Fibroblast of skin of scalp (primary cell): ENCODE measurements at places on chromosomes 12 and 14.

GRCh38 chr12:2853626-2854025, 3.2 kb downstream of the TEX52 start:
- DNase-seq, result peak; percentile 85

DNA sequence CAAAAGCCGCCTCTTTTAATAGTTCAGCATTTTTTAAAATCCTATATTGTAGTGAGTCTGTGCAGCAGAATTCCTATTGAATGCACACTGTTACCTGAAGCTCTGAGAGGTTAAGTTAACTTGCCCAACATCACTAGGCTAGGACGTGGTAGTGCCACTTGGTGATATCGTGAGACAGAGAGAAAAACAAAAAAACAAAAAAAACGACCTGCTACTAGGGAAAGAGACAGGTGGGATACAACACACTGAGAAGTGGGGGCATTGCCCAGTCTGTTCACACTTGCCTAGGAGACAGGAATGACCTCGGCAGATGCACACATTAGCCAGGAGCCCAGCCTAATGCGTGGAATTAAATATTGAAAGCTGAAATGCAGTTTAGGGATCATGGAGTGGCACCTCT, 129.7 kb upstream of the CCND2 start:
- DNase-seq, result no peak

DNA sequence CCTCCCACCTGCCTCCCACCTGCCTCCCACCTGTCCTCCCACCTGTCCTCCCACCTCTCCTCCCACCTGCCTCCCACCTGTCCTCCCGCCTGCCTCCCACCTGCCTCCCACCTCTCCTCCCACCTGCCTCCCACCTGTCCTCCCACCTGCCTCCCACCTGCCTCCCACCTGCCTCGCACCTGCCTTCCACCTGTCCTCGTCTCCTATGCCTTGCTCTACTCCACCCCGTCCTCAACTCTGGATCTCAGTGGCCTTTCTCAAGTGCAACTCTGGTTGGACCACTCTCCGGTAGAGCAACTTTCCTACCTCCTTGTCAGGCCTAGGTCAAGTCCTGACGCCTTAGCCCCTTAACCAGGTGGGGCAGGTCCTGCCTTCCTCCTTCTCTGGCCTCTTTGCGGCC, 29.3 kb upstream of the PEX5 start:
- no peak for DNase-seq

- DNase-seq, result peak; percentile 12
Measured at GRCh38 chr12:48454667-48455066, 17.7 kb upstream of the ANP32D start.

- DNase-seq, result no peak
Measured at GRCh38 chr14:81946375-81946774, 412.7 kb upstream of the SEL1L start.

DNA sequence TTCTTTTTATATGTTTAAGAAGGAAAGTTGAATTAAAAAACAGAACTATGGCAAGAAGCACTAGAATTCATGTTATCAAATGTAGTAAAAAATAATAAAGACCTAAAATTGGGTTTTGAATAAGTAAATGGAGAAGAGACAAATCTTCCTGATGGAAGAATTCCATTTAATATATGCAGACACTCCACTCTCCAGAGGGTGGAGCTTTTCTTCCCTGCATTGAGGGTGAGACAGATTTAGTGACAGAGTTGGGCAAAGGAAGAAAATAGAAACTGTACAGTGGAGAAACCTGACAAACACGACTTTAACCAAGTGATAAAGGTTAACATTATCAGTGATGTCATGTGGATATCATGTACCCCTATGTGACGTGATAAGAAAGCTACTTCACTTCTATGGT, 217.6 kb downstream of the PRKD1 start:
- DNase-seq, result peak; percentile 21

- peak; percentile 81 for DNase-seq
Measured at GRCh38 chr14:33754261-33754660, 196.6 kb downstream of the EGLN3 start.

DNA sequence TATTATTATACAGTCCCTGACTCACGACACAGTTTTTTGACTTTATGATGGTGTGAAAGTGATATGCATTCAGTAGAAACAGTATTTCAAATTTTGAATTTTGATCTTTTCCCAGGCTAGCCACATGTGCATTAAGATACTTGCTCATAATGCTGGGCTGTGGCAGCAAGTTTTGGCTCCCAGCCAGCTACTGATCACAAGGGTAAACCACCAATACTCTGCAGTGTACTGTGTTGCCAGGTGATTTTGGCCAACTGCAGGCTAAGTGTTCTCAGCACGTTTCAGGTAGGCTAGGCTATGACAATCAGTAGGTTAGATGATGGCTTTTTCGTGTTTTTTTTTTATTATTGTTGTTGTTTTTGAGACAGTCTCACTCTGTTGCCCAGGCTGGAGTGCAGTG, 69.4 kb upstream of the ACTN1 start:
- no peak for DNase-seq

- peak; percentile 59 for DNase-seq
Measured at GRCh38 chr12:89529738-89530137, 3.9 kb upstream of the POC1B start.

- DNase-seq, result no peak
Measured at GRCh38 chr12:110844131-110844530, 2.7 kb upstream of the CCDC63 start.

DNA sequence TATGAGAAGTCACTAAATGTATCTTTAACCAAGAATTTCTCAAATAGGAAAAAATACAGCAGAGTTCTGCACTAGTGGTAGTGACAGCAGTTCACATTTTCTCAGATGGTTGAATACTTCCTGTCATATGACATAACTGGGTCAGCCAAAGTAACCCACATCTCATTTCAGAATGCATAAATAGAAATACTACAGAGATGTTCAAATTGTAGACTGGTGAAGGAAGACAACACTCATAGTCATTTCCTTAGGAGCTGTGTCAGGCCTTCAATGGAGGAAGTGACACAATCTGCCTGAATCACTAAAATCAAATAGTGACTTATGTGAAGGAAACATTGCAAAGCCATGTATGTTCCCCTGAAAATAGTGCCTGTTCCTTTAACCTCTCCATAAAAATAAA, 32.4 kb downstream of the FERMT2 start:
- peak; percentile 59 for DNase-seq

DNA sequence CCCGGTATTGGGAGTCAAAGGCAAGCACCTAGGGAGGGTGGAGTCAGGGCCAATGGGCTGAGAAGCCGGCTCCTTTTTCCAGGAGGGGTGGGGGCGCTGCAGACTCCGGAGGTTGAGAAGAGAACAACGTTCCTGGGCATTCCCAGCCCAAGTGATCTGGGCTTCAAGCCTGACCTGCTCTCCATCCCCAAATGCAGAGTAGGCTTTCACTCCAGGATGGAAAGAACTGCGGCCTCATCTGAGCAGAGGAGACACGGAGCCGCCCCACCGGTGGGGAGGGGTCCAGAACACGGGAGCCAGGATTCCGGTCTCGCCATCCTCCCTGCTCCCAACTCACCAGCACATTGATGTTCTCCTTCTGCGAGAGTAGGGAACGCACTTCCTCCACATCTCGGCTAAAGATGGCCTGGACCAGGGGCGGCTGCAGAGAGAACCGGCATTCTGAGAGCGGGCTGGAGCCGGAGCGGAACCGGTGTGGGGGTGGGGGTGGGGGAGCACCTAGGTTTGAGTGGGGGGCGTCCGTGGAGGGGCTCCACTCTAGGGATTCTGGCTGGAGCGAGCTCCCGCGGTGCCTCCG, 605 bp downstream of the ANKRD52 start:
- DNase-seq, result peak; percentile 31

- DNase-seq, result no peak
Measured at GRCh38 chr14:94056579-94057308, 24.3 kb downstream of the DDX24 start.

DNA sequence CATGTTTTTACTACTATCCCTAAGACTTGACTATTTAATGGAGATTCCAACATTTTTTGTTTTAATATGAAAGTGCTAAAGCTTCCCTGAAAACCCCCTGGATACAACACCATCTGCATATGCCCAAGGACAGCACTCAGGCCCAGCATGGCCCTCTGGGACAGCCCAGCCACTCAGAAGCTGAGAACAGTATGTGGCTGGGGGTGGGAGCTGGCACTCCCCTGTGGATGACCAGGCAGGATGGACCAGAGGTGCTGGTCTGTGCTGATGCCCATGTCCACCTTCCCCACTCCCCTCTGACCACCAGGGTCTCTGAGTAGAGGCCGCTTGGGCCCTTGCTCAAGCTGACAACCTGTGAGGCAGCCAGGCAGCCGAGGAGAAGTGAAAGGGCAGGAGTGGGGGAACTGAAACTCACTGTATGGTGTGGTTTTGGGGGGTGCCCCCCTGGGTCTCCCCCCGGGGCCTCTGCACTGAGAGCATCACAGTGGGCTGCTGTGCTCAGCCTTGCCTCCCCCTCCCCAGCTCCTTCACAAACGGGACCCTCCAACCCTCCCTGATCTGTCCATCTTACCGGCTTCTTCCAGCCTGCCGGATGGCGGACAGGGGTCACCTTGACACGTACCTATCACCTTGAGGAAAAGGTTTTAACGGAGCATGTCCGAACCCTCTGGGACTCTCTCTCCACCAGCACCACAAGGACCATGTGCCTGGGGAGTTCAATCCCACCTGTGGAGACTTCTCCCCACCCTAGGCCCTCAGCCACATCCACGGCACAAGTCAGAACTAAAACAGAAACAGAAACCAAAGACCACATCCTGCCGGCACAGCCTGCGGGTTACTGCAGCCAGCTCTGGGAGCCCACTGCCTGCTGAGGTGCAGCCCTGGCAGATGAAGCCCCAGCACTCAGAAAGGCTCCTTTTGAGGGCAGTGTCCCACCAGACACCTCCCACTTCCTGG, at the start of gene TMEM229B:
TSS of gene TMEM229B (minus strand) at position 785 of the 957 bp plus-strand sequence. CDS start 14,798 bp downstream, outside the sequence.
- no peak for DNase-seq

DNA sequence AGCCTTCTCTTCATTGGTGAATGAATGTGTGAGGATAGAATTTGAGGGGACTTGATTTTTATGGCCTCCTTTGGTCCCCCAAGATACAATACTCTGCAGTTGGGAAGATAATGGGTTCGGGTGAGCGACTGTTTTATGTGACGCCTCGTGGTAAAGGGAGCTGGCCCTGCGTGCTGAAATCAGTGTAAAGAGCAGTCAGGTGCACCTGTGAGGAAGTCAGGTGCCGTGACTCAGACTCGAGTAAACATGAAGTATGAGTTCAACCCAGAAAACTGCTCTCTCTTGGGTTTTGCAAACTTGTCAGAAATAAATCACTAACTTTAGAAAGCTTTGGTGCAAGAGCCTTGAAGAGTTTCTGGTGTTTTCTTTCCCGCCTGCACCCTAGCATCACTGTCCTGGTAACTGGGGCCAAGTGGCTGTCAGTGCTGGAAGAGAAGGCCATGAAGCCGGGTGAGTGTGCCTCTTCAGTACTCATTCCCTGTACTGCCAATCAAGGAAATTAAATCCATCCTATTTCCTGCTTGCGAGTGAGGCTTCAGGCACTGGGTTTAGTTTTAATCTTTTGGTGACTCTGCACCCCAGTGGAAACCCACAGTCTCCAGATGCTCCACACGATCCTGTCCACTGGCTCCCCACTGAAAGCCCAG, 59.2 kb downstream of the AACS start:
- DNase-seq, result no peak

GRCh38 chr14:78081245-78081644, 88.9 kb upstream of the NRXN3 start:
- DNase-seq, result no peak

DNA sequence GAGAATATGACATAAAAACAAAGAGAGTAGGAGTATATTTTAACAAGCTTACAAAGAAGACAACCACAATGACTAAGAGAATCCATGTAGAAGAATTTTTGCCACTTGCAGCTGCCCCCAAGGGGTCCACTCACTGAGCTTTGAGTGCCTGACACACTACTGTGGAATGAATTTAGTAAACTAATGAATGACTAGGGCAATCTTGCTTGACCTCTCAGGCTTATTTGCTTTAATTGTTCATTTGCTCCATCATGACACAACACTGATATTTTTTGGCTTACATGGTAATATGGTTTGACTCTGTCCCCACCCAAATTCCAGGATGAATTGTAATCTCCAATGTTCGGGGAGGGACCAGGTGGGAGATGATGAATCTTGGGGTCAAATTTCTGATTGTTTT, 249.1 kb upstream of the FAR2 start:
- DNase-seq, result peak; percentile 95

GRCh38 chr12:102169922-102170621, 27.6 kb downstream of the PMCH start:
- peak; percentile 24 for DNase-seq

DNA sequence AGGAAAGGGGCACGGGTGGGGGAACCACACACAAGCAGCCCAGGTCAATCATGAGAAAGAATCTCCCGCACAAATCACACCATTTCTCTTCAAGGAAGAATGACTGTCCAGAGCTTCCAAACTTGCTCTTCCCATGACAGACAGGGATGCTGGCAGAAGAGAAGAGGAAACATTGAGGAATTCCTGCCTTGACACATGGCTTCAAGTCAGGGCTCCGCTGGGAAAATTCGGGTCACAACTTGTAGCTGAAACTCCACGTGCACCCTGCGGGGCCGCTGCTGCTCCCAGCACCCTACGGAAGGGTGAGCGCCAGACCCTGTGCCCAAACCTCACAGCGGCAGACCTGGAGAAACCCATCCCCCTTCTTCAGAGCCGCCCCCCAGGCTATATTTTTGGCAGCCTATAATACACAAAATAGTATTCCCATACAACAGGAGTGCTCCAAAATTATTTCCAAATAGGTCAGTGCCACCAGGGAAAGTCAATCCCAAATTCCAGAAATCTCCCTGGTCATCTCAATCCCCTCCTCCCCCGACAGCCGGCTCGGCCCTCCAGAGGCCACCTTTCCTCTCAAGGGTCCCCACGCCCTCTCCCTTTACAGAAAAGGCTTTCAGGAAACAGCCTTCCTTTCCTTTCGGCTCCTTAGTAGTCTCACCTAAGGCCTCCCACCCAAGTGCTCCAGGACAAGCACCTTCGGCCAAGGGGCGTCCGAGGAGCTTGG, 1.3 kb downstream of the TMEM132D start:
- peak; percentile 30 for DNase-seq

DNA sequence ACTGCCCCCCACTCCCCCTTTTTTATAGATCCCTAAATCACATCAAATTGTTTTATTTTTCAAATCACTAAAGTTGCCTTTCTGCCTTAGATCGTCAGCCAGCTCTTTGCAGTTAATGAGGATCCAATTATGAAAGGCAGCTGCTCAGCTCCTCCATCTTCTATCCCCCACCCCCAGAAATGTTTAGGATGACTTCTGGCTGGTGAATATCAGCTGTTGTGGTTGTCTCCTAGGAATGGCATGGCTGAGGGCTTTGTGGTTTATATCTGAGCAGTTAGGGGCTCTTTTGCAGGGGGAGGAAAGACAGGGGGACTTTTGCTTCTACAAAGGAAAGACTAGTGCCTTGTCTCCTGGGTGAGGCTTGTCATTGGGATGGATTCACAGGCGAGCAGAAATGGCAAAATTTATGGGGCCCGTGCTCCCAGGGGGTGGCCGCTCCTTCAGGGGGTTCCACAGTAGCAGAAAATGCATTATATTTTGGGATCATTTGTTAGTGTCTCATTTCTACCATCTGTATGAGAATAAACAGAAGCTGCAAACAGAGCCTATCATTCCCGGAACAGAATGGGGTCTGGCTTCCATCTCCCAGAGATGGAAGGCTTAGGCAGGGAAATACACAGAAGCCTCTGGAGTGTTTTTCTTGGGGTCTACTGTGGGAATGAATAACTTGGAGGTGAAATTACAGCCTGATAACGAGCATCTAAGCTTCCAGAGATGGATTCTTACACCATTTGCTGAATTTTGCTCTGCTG, 6.5 kb downstream of the JDP2 start:
- DNase-seq, result peak; percentile 60
